ENCODE measurements at places on chromosomes 5 and 9.

GRCh38 chr9:89435071-89435823, 62.7 kb downstream of the SEMA4D start:
- no peak for DNase-seq

GRCh38 chr9:120338340-120338739, 241.6 kb downstream of the CDK5RAP2 start:
- DNase-seq: no peak

DNA sequence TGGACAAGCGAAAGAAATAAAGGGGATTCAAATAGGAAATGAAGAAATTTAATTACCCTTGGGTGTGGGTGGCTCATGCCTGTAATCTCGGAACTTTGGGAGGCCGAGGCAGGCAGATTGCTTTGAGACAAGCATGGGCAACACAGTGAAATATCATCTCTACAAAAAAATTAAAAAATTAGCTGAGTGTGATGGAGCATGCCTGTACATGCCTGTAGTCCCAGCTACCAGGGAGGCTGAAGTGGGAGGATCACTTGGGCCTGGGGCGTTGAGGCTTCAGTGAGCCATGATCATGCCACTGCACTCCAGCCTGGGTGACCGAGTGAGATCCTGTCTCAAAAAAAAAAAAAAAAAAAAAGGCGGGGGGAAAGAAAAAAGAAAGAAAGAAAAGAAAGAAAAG, 4.0 kb upstream of the RCL1 start:
- no peak for DNase-seq

DNA sequence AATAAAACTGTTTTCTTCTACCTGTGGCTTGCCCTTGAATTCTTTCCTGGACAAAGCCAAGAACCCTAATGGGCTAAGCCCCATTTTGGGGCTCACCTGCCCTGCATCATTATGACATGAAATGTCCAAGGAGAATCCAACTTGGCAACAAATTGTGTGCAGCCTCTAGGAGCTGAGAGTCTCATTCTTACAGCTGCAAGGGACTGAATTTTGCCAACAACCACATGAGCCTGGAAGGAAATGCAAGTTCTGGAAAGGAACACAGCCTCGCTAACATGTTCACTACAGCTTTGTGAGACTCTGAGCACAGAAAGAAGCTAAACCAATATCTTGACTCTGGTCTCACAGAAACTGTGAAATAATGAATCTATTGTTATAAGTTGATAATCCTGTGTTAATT, 94.8 kb upstream of the CDH12 start:
- no peak for DNase-seq

DNA sequence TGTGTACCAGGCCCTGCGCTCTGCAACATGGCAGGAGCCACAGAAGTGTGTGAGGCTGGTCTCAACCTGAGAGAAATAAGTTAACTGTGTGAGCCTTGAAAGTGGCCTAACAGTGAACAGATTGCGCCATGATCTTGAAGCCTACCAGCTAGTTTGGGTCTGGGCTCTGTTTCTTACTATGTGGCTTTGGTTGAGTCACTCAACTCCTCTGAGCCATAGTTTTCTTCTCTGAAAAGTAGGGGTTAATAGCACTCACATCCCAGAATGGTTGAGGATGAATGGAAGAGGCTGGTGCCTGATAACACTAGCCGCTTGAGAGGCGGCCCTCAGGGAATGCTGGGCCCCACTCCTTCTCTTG, 121.5 kb downstream of the RGS3 start:
- no peak for DNase-seq

DNA sequence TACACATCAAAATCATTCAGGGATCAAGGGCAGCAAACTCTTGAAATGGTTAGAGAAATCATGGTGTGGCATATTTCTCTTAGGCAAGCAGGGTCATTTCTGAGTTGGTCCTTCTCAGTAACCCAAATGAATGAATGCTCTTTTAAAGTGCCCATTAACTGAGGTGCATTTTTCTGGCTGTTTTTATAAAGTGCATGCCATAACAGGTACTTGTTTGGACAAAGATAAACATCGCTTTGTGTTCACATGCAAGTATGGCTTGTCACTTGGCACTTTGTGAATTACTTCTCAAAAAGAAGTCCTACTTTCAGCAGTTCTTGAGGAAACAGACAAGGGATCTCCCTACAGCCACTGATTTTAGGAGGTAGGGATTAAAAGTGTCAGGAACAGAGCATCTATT, 64.8 kb upstream of the IFNE start:
- DNase-seq: no peak

DNA sequence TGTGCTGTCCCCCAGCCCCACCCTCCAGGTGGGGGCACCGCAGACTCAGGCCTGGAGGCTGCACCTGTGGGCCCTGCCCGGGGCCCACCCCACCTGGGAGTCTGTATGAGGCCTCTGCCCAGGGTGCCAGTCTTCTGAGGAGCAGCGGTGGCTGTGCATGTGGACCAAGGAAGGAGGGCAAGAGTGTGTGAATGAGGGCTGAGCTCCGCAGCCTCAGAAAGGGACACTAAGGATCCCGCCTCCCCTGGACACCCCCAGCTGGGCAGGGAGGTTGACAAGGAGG, 19.1 kb downstream of the FGD3 start:
- no peak for DNase-seq

DNA sequence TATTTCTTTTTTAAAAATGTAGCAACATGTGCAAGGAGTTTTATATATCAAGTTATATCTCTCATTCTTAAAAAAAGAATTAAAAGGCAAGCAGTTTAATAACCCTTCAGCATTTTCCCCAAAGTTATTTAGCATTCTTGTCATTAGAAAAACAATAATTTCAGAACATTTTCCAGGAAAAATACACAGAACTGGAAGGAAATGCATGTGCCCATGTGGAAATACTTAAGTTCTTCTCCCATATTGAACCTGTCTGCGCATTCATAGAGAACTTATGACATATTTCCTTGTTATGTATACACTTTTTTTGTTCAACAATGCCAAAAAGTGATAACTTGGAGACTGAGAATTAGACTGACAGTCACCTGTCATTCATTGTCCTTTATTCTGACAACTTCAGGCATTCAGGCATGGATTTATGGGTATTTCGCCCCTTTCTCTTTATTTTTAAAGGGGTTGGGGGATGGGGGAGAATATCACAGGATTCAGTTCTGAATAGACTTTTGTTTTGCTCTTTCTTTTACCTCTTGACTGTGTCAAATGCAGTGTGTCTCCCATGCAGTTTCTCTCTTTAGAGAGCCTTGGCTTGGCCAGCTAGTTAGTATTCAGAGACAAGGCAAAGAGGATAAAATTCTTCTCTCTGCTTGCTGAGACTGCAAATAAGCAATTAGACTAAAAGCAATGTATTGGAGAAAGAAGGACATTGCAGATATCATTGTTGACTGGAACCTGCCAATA, 701.0 kb downstream of the NR2F1-AS1 start:
- DNase-seq: no peak

DNA sequence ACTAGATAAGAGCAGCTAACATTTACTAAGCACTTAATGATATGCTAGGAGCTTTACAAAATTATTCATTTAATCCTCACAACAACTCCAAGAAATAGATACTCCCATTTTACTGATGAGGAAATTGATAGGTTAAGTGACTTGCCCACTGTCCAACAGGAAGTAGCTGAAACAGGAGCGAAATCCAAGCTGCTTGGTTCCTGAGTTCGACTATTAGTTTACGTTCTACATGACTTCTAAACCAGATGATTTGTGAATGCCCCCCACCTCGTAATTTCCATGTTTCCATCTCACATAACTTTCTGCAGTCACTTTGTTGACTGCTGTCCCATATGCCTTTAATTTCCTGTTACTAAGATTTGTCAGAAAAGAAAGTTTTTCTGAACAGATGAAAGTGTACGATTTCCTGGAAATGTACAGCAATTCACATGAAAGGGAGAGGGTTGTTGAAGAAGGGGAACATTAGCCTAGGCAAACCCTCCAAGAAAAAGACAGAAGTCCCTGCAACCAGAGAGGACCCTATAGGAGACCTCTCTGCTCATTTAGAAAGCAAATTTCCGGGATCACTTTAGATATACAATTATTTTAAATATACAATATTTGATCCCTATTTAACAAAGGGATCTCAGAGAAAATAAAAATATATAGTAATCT, 279.1 kb upstream of the EFNA5 start:
- DNase-seq: no peak

DNA sequence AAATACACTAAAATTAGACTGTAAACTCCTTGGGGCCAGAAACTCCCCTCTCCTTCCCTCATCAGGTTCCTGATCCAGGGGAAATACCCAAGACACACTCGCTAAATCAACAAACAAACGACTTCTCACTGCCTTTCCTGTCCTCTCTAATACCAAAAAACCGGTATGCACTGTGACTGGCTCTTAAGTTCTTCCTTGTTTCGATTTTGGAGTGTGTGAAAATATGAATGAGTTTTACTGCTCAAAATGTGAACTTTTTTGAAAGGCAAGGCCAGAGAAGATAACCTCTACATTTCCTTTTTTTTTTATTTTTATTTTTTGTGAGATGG, 81.1 kb upstream of the EPB41L4B start:
- no peak for DNase-seq

GRCh38 chr5:103703617-103704016, 141.0 kb upstream of the NUDT12 start:
- no peak for DNase-seq

DNA sequence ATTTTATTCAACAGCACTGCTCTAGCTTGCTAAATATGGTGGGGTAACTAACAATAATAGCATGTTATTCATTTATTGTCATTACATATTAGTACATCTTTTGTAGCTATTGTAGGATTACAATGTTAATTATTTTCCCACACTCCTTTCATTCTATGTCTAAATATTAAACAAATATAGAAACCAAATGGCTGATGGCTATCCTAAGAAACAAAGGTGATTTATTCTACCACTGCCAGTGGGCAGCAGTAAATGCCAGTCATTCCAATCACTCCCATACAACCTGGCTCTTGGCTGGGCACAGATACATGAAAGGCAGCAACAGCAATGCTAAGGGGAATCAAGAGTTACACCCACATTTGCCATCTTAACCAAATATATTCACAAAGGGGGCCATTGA, 84.1 kb downstream of the FRMD3 start:
- DNase-seq: no peak

- no peak for DNase-seq
Observed at GRCh38 chr5:136208916-136209315, 16.0 kb upstream of the SMIM32 start.

DNA sequence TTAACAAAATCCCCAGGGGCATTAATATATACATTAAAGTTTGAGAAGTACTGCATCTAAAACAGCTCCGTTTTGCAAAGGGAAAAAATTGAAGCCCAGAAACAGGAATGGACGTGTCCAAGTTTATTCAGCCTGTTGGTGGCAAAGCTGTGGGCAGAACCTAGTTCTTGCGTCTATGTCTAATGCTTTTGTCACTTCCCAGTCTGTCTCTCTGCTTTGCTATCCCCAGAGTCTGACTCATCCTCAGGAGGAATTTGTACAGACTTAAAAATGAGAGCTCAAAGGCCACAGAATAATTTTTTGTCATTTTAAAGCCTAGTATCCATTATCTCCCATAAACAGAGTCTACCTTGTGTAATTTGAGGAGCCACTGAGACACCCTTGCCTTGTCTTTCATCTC, 330.9 kb upstream of the GRIA1 start:
- no peak for DNase-seq

- no peak for DNase-seq
Observed at GRCh38 chr5:180304431-180305375, 12.8 kb upstream of the MAPK9 start.

DNA sequence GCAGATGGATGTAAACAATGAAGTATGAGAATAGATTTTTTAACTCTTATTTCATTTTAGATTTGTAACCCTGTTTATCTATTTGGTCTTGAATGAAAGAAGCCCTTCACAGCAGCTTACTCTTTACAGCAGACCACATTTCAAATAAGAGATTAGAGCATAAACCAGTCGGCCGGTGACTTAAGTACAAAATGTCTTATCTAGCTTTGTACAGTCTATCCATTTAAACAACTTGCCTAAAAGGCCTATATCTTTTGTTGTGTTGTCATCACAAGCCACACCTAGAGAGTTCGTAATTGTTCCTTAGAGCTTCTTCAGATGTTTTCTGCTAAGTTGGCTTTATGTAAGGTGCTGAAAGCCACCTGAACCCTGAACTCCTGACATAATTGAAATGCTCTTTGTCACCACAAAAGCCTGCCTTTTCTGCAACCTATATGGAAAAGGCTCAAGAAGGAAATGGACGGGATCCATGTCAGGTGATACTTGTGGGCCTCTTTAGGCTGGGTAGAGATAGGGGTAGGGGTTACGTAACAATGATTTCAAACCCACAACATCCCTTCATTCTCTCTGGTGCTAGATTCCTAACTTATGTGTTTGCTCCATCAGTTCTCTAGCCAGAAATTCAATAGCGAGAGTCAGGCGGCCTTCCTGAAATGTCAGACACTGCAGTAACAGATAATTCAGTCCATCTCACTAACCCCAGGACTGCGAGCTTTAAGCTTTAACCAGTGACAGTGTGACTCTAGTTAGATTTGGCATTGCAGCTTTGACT, 162.5 kb downstream of the CD180 start:
- no peak for DNase-seq

- DNase-seq: no peak
Observed at GRCh38 chr5:103186152-103186551, 66.1 kb downstream of the PPIP5K2 start.

DNA sequence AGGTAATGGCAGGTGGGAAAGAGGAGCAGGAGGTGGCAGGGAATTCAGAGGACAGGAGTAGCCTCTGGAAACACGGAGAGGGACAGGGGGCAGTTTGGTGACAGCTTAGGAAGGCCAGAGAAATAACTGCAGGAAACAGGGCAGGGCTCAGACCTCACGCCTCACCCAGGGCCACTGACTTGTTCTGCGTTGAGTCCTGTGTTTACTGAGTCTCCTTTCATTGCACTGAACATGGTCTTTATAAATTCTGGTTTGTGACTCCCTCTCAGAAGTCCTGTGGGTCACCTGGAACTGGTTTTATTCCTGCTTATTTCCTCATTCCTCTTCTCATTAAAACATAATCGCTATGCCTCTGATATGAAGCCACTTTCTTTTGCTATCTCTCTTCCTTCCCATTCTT, 55.2 kb upstream of the ZNF622 start:
- no peak for DNase-seq

GRCh38 chr9:106620866-106621265, 242.1 kb upstream of the ZNF462 start:
- no peak for DNase-seq

DNA sequence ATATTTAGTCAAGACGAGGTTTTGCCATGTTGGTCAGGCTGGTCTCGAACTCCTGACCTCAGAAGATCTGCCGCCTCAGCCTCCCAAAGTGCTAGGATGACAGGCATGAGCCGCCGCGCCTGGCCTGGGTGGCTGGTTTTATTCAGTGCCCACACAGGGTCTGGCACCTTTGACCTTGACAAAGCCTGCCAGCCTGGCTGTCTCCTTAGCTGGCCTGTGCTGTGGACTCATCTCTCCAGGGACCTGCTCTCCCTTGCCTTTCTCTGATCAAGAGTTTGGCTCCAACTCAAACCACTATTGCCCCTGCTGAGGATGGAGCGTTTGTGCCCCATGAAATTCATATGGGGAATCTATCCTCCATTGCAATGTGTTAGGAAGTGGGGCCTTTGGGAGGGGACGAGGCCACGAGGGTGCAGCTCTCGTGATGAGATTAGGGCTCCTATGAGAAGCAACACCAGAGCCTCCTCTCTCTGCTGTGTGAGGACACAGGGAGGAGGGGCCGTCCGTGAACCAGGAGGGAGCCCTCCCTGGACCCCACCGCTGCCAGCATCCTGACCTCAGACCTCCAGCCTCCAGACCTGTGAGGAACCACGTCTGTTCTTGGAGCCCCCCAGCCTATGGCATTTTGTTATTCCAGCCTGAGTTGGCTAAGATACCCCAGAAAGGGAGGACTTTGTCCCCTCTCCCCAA, 45.0 kb downstream of the MRPL36 start:
- DNase-seq: no peak
